ENCODE measurements at places on chromosomes 13 and 19.

- no peak for DNase-seq
These were observed 117.1 kb upstream of the USP29 start for GRCh38 chr19:57002710-57003109.

GRCh38 chr19:10431943-10432735, 11.8 kb downstream of the PDE4A start:
- DNase-seq, result no peak

GRCh38 chr19:19405971-19406877, 749 bp downstream of the GATAD2A start:
- no peak for DNase-seq

DNA sequence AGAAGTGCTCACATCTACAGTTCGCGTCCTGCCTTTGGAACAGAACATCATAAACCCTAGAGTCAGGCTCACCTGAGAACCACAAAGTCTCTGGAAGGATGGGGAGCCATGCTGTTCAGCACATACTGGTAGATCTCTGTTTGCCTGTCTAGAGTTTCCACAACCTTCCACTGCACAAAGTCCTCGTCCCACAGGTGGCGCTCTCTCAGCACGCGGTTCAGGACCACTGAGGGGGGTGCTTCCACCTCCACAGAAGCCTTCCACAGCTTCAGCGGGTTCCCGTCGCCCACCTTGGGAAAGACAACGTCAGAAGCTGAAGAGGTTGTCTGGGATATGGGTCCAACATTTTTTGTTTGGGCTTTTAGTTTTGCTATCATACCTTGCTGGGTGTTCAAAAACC, 93.6 kb downstream of the KL start:
- no peak for DNase-seq

DNA sequence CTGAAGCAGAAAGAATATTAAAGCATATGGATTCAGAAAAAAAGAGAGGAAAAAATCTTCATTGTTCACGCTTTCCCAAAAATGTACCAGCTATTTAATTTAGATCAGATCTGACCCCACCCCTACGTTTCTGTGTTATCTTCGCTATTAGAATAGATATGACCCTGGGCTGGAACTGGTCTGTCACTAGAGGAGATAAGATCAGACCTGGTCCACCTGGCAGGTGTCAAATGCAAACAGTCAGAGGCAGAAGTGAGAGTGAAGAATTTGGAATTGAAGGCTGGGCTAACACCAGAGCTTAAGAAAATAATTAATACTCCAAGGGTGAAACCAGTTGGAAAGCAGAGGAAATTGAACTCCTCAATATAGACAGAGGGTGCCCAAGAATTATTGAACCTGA, 30.0 kb upstream of the MBNL2 start:
- no peak for DNase-seq

DNA sequence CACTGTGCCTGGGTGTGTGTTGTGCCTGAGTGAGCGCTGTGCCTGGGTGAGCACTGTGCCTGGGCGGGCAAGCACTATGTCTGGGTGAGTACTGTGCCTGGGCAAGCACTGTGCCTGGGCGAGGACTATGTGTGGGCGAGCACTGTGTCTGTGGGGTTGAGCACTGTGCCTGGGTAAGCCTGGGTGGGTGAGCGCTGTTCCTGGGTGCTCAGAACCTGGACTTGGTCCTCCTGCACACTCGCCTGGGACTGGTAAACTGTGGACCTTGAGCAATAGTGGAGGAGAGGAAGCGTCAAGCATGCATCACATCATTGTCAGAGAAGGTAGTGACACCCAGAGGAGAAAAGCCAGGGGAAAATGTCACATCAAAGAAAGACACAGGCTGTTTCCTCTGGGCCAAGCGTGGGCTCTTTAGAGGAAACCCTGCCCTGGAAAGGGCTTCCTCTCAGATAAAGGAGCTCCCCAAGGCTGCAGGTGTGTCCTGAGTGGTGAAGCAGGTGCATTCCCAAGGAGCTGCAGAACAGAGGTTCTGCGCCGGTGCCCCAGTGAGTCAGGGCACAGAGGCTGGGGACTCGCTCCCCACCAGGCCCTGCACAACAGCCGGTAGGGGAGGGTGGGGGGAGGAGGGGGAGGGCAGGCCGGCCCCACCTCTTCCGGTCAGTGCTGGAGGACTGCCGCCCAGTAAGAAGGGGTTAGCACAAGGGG, 141.2 kb downstream of the TEX29 start:
- no peak for DNase-seq

DNA sequence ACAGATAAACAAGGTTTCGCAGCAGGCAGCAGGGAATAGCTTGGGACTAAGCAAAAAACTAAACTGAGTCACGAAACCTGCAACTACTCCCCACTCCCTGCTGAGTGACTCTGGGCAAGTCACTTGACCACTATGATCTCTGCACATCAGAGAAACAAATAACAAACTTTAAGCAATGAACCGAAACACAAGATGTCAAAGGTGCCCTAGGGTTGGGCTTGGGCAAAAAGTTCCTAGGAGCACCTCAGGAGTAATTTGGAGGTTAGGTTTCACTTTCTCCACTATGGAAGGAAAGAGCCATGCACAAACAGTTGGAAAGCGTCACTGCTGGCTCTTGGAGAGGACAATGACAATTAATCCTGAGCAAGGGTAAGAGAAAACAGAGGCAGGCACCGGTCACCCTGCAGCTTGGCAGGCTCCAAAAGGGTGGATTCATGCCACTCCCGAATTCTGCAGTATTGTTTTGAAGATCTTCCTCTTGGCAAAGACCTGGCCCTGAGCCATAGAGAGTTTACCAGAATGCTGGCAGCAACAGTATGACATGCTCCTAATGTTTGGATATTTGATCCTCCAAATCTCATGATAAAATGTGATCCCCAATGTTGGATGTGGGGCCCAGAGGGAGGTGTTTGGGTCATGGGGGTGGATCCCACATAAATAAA, 60.3 kb downstream of the CRYL1 start:
- no peak for DNase-seq

- DNase-seq, result no peak
These were observed 112.3 kb downstream of the GADD45B start for GRCh38 chr19:2588081-2588777.

DNA sequence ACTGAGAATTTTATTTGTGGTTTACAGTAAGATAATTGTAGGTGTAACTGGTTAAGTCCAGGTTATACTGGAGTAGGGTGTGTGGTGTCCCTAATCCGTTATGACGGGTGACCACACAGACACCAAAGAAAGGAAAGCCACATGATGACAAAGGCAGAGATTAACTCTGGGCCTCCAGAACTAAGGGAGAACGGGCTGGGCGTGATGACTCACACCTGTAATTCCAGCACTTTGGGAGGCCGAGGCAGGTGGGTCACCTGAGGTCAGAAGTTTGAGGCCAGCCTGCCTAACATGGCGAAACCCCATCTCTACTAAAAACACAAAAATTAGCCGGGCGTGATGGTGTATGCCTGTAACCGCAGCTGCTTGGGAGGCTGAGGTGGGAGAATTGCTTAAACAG, 10.2 kb upstream of the FUT2 start:
- no peak for DNase-seq

GRCh38 chr19:50537769-50538230, 24.1 kb upstream of the ASPDH start:
- peak; percentile 19 for DNase-seq

DNA sequence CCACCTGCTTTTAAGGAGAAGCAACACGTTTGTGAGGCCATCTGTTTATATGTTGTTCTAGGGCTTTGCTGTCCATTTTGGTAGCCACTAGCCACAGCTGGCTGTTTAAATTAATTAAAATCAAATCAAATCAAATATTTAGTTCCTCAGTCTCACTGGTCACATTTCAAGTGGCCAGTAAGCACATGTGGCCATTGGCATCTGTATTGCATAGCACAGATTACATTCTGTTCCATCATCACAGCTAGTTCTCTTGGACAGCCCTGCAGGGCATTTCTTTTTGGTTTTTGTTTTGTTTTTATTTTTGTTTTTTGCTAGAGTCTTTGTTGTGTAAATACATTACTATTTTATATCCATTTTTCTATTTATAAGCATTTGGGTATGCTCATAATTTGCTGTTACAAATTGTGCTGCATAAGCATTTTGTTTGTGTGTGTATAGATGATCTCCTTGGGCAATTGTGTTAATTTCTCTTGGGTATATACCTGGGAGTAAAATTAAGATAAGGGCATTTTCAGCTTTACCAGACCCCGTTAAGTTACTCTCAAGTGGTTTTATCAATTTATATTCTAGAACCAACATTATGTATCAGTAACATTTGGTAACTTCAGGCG, 31.3 kb downstream of the SAE1 start:
- no peak for DNase-seq

DNA sequence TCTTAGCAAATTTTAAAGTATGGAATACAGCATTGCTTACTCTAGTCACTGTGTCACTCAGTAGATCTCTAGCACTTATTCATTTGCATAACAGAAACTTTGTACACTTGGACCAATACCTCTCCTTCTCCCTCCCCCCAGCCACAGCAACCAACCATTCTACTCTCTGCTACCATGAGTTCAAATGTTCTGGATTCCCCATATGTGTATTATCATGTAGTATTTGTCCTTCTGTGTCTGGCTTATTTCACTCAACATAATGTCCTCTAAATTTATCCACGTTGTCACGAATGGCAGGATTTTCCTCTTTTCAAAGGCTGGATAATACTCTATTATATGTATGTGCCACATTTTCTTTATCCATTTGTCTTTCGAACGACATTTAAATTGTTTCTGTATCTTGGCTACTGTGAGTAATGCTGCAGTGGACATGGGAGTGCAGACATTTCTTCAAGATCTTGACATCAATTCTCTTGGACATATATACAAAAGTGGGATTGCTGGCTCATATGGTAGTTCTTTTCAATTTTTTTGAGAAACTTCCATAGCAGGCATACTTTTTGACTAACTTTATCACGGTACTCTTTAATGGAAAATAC, 184.5 kb upstream of the SOX21 start:
- no peak for DNase-seq

DNA sequence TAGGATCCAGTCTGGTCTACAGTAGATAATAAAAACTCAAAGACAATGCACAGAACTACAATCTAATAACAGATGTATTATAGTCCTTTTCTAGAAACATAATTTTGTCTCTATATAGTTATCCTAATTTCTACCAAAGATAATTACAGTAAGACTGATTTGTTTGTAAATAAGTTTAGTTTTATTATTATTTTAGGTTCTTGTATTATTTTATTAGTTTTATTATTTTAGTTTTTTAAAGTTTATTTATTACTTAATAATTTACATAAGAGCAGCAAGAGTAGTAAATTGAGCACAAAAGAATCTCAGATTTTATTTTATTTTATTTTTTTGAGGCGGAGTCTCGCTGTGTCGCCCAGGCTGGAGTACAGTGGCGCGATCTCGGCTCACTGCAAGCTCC, 22.3 kb upstream of the ZNF227 start:
- DNase-seq, result no peak

GRCh38 chr19:38514812-38515633, 81.5 kb downstream of the RYR1 start:
- peak; percentile 70 for DNase-seq

GRCh38 chr13:40330950-40331349, 335.5 kb downstream of the FOXO1 start:
- DNase-seq, result no peak

GRCh38 chr19:15986701-15987100, 37.9 kb downstream of the OR10H4 start:
- DNase-seq, result no peak

GRCh38 chr19:19202707-19203011, 555 bp downstream of the NR2C2AP start:
- DNase-seq, result no peak

DNA sequence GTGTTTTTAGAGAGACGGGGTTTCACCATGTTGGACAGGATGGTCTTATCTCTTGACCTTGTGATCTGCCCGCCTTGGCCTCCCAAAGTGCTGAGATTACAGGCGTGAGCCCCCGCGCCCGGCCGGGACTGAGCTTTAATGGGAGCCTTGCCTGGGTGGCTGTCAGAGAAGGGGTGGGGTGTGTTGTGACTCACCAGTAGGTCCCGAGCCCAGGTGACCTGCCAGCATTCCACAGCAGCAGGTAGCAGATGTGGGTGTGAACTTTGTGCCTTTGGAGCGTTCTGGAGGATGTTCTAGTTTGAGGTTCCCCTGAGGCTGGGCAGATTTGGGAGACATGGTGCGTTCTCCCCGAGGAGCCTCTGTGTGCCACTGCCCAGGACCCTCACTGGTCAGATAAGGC, 7.1 kb upstream of the EPN1 start:
- no peak for DNase-seq

GRCh38 chr13:40438022-40438680, 228.3 kb downstream of the FOXO1 start:
- DNase-seq, result no peak

DNA sequence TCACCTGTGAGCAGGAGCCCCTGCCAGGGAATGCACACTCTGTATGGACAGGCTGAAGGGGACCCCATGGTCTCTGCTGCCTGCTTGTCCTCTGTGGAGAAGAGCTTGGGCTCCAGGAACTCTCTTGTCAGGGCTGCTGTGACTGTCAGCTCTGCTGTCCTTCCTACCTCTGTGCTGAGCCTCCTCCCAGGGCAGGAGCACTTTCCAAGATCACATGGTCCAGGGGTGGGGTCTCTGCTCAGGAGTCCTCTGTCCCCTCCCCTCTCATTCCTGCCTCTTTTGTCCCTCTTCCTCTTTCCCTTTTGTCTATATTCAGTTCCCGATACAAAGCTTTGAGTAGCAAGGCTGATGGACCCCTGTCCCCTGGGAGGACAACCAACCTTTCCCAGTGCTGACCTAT, at the start of gene CEACAM7:
Gene CEACAM7 (minus strand): TSS at position 173 of the 400 bp plus-strand sequence. CDS start 105 bp downstream, at position 68.
- DNase-seq, result no peak

- DNase-seq, result no peak
These were observed 1.3 kb downstream of the ICAM5 start for GRCh38 chr19:10290876-10291553.

- DNase-seq, result no peak
These were observed 67.1 kb downstream of the KDM4B start for GRCh38 chr19:5035793-5036697.

DNA sequence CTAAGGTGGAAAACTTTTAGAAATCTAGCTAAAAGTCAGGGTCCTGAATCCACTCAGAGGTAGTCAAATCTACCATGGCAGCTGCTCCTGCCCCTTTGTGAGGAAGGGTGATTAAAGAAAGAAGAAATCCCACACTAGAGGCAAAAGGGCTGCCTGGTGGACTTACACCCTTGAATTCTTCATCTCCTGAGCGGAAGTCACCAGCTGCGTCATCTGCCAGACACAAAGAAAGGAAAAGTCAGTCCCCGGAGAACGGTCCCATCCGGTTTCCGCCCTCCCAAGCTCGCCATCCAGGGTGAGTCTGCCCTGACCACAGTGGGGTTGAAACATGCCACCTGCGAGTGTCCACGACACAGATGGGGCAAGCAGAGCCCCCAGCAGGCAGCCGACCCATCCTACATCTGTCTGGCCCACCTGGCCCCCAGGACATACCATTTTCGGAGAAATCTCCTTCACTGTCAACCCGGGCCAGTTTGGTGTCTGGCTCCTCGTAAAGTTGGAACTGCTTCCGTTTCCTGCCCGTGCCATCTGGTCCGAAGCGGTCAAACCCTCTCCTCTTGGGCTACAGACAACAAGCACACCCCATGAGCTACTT, 7.7 kb downstream of the AKAP8 start:
- no peak for DNase-seq

GRCh38 chr13:46173656-46174055, 8.3 kb downstream of the LCP1 start:
- no peak for DNase-seq

GRCh38 chr19:33906578-33907335, 110.1 kb downstream of the KCTD15 start:
- no peak for DNase-seq

- no peak for DNase-seq
These were observed 98.3 kb upstream of the UQCRFS1 start for GRCh38 chr19:29311191-29311790.

GRCh38 chr13:106220211-106220610, 315.3 kb downstream of the EFNB2 start:
- no peak for DNase-seq
